ENCODE measurements at places on chromosomes 7 and 10.

- no peak for DNase-seq
These were observed 82.6 kb upstream of the PRKG1 start for GRCh38 chr10:50991456-50992355.

GRCh38 chr10:61633665-61634064, 29.1 kb upstream of the CABCOCO1 start:
- DNase-seq: peak; percentile 65

DNA sequence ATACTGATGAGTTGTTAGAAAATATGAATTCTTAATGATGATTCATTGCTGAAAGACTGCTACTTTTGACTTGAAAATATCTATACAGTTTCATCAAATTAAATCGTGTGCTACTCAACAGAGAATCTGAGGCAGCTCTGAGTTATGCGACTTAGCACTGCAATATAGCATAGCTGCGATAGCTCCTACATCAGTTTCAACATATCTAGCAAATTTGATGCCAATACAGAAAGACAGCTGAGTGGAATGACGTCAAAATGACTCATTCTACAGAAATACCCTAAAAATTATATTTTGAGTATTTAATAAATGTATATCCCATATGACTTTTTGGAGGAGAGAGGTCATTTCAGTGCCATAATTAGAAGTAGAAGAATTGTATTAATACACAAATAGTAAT, 1.1 kb upstream of the TARP start:
- no peak for DNase-seq

DNA sequence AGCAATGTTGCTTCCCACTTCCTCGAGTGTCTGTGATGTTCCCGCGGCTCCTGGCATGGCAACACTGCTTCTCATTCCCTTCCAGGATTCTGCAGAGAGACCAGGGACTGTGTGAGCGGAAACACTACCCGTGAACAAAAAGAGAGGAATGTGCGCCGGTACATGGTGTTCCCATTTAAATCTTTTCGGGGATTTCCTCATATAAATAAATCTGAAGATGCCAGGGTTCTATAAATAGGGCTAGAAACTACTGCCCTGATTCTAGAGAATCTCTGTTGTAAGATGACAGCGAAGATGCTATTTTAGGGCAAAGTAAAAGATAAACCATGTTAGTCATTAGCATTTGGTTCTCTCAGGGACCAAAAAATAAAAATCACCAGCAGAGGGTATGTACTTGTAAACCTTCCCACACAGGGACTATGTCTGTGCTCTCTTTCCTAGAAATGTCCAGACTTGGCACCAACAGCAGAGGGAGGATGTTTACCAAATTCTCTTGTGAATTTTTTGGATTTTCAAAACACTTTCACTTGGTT, 92.2 kb upstream of the DDC start:
- no peak for DNase-seq

DNA sequence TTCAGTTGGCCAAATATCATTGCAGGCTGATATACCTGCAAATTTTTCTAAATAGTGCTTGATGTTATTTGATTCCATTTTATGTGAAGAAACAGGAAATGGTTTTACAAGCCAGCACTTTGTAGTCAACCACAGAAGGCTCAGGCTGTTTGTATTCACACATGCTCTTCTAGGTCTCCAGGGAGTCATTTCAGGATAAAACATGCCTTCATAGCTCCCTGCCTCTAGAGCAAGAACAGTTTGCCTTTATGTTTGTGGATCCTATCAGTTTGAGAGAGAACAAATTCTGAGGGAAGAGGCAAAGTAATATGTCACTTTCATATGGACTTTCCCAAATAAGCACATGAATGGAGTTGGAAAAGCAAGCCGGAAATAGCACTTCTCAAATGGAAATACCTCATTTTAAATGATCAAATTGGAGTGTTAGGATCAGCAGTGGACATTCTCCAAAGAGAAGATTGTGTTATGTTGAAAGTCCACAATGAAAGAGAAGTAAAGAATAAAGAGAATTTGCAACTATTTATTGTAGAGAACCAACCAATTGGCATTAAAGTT, 277.6 kb downstream of the KCND2 start:
- peak; percentile 53 for DNase-seq

DNA sequence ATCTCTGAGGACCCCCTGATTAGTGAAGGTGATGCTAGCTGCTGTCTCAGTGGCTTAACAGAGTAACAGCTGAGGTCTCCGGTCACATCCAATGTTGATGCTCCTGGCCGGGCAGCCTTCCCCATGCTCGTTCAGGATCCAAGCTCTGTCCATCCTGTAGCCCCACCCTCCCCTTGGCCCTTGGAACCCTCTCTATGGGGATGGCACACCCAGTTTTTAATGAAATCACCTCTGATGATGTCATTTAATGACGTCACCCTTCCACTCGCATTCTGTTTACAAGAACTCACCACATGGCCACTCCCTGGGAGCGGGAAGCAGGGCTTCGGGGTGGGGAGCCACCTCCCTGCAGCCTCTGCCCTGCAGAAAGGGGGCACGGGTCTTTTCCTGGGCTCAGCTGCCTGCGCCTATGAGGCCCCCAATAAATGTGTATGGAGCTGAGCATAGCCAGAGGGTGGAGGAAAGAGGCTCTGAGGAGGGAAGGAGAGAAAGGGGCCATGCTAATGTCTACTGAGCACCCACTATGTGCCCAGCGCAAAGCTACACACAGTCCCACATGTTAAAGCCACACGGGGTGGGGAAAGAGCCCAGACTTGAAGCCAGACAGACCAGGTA, 95.5 kb downstream of the OAT start:
- DNase-seq: no peak

GRCh38 chr10:42979181-42979580, 97.7 kb upstream of the RET start:
- no peak for DNase-seq

GRCh38 chr10:132508581-132509443, 28.8 kb upstream of the INPP5A start:
- no peak for DNase-seq

- no peak for DNase-seq
These were observed 539 bp downstream of the PTCD1 start for GRCh38 chr7:99437946-99438572.

DNA sequence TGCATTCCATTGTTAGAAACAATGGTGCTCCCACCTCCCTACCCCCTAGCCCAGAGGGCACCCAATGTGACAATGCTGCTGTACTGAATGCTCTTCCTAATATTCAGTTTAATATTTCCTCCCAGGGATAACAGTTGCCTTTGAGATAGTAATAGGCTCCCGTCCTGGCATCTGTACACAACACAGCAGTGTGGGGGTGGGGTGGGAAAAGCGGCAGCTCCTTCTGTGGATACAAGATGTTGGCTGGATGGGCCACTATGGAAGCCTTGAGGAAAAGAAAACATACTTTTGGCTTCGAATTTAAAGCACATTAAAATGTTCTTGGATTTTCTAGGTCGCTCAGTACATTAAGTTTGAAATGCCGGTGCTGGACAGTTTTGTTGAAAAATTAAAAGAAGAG, 9.2 kb upstream of the ZNF22 start:
- DNase-seq: no peak

DNA sequence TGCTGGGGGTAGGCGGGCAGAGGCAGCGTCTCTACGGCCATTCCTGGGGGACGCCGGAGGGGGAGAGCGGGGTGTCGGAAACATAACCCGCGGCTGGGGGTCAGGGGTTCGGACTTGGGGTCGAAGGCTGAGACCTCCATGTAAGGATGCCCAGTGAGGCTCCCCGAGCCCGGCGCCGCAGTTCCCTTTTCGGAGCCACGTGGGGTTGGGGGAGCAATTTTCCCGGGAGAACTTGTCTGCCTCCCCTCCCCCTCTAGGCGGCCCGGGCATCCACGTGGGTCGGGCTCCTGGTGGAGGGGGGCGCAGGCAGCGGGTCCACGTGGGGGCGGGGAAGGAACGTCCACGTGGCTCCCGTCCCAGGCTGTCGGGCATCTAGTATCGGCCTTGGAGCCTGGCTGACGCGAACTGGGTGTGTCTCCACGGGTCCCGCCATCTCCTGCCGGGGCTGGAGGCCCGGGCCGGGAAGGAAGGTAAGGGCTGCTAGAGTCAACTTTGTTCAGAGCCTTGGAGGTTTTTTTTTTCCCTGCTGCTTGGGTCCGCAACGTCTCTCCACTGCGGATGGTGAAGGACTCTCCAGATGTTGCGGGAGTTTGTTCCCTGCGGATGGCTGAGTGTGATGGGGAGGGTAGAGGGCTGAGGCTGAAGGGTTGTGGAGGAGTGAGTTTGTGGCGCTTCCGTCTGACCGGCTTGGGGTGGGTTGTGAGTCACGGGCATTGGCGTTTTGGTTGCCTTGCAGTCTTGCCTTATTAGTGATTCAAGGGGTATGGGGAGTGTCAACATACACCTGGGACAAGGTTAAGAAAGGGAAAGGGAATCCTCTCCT, 744 bp downstream of the PPRC1 start:
- DNase-seq: no peak

GRCh38 chr7:84422790-84423189, 228.2 kb upstream of the SEMA3A start:
- no peak for DNase-seq

GRCh38 chr10:8967061-8967460, 912.6 kb downstream of the GATA3 start:
- DNase-seq: no peak

DNA sequence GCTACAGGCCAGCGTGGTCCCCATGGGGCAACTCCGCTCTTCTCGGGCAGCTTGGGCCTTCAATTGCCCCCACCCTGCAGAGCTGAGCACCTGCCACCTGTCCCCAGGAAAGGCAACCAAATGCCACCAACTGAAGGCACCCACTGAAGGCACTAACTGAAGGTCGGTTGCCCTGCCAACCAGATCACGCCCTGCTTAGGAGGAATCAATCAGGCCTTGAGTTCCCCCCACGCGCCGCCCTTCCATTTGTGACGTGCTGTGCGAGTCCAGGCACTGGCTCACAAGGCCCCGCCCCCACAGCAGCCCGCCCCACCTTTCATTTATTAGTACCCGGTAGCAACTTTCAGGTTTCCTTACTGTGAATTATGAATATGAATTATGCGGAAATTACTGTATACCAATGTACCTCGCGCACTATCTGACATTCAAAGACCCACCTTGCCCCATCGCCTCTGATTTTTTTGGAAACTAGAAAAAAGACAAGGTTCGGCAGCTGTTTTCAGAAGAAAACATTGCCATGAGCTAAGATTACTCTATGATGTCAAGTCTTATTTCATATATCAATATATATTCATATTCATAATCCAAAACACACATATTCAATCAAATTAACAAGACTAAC, 83.6 kb upstream of the ABI1 start:
- no peak for DNase-seq

DNA sequence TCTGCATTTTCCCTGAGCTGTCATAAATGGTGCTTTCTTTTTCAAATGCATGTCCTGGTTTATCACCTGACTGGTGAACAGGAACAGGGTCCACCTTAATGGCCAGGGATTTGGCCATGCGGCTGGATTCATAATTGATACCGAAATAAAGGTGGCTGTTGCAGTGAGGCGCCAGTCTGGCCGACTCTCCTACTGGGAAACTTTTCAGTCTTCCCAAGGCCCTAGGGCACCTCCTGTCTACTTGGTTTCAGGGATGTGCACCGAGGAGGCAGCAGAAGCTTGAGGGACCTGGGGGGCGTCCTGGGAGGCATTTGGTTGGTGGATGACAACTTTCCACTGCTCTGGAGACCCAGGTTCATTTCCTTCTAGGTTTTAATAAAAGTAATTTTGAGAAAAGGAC, 46.4 kb upstream of the FIGNL1 start:
- no peak for DNase-seq

DNA sequence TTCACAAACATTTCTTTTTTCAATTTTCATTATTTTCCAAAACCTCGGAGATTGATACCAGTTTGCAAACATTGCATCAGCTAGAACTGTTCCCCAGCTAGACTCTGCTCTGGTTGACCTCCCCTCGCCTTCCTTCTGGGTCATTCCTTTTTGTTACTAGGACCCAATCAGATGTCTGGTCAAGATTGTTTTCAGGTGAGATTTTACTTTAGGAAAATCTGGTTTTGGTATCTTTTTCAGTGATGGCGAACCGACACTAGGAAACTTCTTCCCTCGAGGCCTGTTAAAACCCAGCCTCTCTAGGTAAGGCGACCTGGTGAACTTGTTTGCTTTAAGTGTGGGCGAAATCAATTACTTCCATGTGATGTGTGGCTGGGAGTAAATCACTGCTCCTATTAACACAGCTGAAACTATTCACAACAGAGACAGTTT, 8.4 kb downstream of the PROSER2 start:
- no peak for DNase-seq

- no peak for DNase-seq
These were observed 79.1 kb downstream of the PALS2 start for GRCh38 chr7:24652251-24652939.

DNA sequence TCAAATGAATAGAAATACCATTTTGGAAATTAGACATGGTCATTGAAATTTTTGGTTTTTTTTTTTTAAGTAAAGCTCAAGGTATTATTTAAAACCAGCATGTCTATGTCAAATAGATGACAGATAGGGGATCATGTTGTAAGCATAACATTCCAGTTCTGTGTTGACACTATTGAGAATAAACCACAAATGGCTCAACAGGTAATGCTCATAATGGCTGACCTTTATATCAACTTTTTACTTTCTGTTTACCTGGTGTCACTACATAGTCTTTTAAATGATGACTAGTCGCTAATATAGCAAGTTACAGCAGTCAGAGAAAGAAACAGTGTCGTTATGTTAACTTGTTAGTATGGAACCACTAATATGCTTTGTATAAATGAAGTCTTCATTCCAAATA, 616.0 kb downstream of the GATA3 start:
- DNase-seq: no peak

GRCh38 chr7:128010391-128011127, 20.7 kb downstream of the LRRC4 start:
- DNase-seq: no peak

GRCh38 chr10:11724938-11725776, 17.0 kb upstream of the ECHDC3 start:
- peak; percentile 58 for DNase-seq

DNA sequence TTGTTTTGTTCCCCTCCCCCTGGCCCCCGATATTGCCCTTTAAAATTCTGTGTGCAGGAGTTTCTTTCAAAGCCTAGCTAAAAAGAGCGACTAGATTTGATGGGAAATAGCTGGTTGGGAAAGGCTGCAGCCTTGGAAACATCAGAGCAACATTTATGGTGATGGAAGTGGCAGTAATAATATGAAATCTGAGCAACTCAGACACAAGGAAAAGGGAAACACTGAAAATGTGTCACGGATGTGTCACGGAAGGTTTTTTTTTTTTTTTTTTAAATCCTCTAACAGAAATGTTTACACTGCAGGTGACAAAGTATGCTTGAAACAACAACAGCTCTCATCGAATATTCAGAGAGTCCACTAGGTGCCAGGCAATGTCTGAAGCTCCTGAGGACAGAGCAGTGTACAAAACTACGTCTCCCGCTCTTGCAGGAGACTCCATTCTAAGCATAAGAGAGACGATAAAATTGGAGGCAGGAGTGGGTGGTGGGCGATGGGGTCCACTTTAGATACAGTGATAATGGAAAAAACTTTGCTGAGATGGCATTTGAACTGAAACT, 143.0 kb downstream of the RSU1 start:
- no peak for DNase-seq

GRCh38 chr7:101893341-101894082, 76.1 kb downstream of the CUX1 start:
- no peak for DNase-seq
